ENCODE measurements at places on chromosomes 6 and 20. TPM values are rescaled to one million over a fixed set of nuclear protein-coding genes. Genes with fewer than 3 reads are reported as not detected.
A peak's percentile ranks its signal among the peaks of the same experiment; 100 is the strongest.

DNA sequence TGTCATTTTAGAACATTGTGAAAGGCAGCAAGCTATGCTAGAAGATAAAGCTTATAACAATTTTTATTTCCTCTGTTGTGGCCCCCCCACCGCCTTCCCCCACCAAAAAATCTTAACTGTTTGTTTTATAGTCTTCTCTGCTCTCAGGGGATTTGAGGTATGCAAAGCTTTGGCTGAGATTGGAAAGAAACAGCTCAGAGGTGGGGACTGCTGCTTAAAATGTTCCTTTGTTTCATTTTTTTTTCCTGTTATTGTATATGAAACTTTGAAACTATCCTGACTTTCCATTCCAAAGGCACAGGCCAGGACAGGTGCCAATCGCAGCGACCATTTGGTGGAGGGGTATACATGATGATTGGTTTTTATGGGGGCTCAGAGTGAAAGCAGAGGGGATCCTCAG is 114.7 kb upstream of the PHACTR1 start:
- no peak for DNase-seq
- H3K36me3 ChIP-seq = no peaks in the 10 kb centered on the region
- no peak overlapping the region for H3K4me3 ChIP-seq
- H3K27ac ChIP-seq = no peak overlapping the region
- H3K4me1 ChIP-seq = no peaks in the 10 kb centered on the region

DNA sequence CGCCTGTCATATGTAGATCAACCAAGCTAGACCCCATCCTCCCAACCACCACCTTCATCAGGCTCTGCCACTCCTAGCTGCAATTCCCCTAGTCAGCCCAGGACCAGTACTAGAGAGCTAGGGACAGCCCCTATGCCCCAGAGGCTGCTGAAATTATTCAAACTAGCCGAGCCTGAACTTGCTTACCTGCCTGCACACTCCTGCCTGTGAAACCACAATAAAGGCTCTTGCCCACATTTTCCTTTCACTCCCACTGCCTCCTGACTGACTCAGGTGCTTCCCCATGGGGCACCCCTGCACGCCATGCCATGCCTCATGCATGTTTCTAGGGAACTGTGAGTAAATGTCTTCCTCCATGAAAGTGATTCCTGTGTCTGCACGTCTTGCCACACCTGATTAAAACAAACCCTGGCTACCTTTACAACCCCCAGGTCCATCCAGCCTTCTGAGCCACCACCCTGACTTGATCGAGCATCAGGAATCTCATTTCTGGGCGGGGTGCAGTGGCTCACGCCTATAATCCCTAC is 66.5 kb upstream of the IER3 start:
- no peak overlapping the region for H3K27ac ChIP-seq
- no peaks in the 10 kb centered on the region for H3K36me3 ChIP-seq
- H3K4me1 ChIP-seq = peaks cover 40% of the 10 kb centered on the region

GRCh38 chr20:53872561-53873229 is 197.7 kb downstream of the BCAS1 start:
- H3K4me1 ChIP-seq = peaks cover 47% of the 10 kb centered on the region
- DNase-seq = peak; percentile 64
- H3K27me3 ChIP-seq = no peaks in the 10 kb centered on the region
- peak overlapping the region; percentile 60 for H3K27ac ChIP-seq
- H3K36me3 ChIP-seq = no peaks in the 10 kb centered on the region

DNA sequence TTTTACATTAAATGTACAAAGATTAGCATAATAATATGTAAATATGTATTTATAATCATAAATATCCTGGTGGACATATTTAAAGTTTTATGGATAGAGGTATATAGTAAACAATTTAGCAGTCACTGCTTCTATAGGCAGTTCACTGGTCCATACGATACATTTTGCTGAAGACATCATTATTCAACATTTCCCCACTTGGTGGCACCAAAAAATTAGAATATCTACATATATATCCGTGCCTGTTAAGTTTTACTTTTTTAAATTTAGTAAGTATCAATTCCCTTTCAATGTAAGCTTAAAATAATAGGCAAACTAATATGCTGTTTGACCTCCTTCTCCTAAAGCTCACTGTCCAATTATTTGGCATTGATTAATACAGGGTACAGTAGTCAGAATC is 64.2 kb downstream of the LMBRD1 start:
- H3K27ac ChIP-seq = no peak overlapping the region
- H3K4me1 ChIP-seq = no peaks in the 10 kb centered on the region
- no peaks in the 10 kb centered on the region for H3K36me3 ChIP-seq

DNA sequence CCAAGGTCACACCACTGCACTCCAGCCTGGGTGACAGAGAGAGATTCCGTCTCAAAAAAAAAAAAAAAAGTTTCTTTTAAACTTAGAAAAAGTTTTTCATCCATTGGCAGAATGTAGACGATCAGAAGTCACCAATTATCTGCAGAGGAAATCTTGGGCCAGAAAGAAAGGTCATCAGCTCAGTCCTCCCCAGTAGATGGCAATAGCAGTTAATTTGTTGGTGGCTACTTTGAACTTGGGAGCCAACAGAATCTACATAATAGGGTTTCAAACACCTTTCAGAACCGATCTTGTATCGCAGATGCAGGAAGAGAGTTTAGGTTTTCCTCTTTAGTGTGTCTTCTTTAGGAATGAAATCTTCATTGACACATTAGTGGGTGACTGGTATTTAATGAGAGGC is 41.7 kb downstream of the LBP start:
- H3K27ac ChIP-seq = no peak overlapping the region
- no peaks in the 10 kb centered on the region for H3K36me3 ChIP-seq
- no peaks in the 10 kb centered on the region for H3K4me1 ChIP-seq
- H3K4me3 ChIP-seq = no peak overlapping the region

DNA sequence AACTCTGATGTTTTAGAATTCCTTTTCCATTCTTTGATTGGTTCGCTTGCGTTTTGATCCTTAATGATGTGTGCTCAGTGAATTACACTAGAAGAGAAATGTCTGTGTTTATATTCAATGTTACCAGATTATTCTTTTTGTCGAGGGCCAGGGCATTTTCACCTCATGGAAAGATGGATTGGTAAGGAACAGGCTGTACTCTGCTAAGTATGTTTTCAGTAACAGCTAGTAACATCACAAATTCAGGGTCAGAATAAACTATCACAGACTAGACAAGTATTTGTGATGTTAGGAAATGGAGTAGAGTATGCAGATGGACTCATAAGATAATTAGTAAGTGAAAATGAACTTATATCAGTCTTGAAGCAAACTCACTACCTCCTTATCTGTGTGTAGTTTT is 235.6 kb downstream of the SOX4 start:
- DNase-seq = no peak
- H3K4me3 ChIP-seq = no peak overlapping the region
- no peaks in the 10 kb centered on the region for H3K27me3 ChIP-seq
- no peaks in the 10 kb centered on the region for H3K4me1 ChIP-seq
- no peak overlapping the region for H3K27ac ChIP-seq

WTAP gene
- 117 TPM for total RNA-seq

PTPRT gene
- total RNA-seq = not detected

ZNF76 gene
- 107 TPM for total RNA-seq

CST7 gene
- total RNA-seq = 11.5 TPM

CARMIL1 gene
- total RNA-seq = 2.6 TPM

MAFB gene
- 4.1 TPM for total RNA-seq

SNAI1 gene
- total RNA-seq = 7.0 TPM

MYBL2 gene
- 0.58 TPM for total RNA-seq

TRIM10 gene
- total RNA-seq = not detected
